ENCODE measurements at places on chromosomes 7 and 10.

DNA sequence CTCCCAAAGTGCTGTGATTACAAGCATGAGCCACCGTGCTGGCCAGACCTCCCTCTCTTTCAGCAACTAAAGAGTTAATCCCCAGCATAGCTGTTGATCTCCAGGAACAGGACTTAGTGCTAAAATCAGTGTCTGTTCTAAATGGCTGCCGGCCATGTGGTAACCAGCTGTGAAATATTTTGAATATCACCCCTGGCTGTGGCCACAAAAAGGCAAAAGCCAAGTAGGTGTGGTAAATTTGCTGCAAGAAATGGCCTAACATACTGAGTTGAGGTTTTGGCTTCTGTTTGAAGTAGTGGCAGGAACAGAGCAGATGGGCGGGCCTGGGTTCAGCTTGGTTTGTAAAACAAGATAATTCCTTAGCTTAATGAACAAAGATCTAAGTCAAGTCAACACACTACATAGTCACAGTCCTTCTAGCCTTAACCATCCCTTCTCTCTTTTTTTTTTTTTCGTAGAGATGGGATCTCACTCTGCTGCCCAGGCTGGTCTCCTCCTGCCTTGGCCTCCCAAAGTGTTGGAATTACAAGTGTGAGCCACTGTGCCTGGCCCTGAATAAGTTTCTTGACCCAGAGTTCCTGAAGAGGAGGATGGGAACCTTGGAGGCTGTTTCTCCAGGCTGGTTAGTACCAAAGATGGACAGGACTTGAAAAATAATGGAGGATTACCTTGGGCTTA is 22.7 kb upstream of the AGFG2 start:
- no peak for DNase-seq

- DNase-seq, result no peak
These were observed 415.1 kb upstream of the FZD8 start for GRCh38 chr10:36057180-36057579.

DNA sequence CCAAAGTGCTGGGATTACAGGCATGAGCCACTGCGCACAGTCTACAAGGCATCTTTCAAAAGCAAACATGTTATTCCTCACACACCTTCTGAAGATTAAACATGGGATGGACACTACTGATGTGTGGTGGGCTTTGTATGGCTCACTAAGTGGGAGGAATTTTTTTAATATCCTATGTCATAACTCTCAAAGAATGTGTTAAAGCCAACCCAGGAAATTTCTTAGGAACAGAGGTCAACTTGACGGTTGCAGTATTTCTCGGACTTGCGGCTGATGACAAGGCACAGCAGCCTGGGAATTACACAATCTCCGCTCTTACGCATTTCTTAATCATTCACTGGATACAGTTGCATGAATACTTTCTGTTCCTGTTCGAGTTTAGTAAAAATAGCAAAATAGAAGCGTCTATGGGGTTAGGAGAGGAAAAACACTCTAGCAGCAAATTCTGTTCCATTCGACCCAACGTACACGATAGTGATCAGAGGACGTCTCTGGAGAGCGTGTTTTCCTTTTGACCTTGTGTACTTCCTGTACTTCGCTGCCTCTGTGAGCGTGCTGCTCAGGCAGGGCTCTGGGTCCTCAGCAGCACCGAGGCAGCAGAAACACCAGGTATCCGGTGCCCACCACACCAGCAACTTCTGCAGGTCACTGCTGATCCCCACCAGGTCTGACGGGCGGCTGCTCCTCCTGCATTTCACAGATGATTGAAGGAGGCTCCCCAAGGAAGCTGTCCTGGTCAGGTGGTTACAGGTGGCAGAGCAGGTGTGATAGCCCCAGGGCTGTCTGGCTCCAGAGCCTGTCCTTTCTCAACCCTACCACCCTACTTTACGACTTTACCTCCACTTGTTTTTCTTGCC is 26.4 kb upstream of the SRGN start:
- DNase-seq, result no peak

GRCh38 chr10:58335306-58336005 is 650 bp downstream of the UBE2D1 start:
- no peak for DNase-seq

DNA sequence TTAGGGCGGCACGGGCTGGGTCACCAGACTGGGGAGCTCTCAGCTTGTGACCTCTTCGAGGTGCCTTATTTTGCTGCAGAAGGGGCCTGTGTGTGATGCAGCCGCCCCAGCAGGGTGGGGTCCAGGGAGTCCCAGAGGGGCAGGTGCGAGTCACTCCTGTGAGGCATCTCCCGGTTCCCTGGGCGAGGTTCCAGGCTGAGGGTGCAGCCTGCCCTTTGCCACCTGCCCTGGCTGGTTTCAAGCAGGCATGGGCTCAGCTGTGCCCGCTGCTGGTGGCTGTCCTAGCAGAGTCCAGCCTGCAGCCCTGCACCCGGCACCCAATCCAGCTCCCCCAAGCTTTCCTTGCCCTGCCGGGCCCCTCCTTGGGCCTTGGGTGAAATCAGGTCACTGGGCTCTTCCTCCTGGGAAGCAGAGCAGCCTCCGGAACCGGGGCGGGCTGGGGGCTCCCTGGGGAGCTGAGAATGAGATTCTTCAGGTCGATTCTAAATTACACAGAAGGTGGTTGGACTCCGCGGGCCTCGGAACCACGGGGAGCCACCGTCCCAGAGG is 64.8 kb downstream of the PWWP2B start:
- no peak for DNase-seq

GRCh38 chr10:126157189-126157588 is 231.1 kb downstream of the ADAM12 start:
- no peak for DNase-seq

GRCh38 chr10:8794860-8795259 is 740.4 kb downstream of the GATA3 start:
- no peak for DNase-seq

DNA sequence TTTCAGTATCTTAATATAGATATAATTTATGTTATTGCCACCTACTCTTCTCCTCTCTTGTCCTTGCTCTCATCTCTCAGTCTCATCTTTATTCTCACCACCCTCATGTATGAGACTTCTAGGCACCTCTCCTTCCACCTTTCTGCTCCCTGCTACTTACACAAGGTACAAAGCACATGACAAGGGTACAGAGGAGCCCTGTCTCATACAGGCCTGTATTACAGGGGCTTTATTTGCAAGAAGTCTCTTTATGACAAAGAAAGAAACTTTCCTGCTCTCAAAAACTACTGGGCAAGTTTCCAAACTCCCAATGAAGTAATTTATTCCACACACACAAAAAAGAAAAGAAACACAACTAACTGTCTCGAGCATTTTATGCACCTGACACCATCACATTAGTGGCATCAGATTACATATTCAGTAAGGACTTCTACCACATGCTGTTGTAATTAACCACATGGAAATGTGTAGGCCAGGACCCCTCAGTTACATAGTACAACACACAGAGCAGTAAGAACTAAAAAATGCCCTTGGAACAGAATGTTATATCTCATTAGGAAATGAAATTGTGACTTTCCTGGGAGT is 253.1 kb downstream of the FZD1 start:
- DNase-seq, result no peak
